ENCODE measurements at places on chromosomes 4 and X.
A peak's percentile ranks its signal among the peaks of the same experiment; 100 is the strongest.

- DNase-seq: no peak
These were observed 12.0 kb downstream of the C4orf54 start for GRCh38 chr4:99645638-99646037.

GRCh38 chr4:62640296-62640695 lies 1440.2 kb downstream of the ADGRL3 start:
- peak; percentile 0 for DNase-seq

- DNase-seq: no peak
These were observed 123.2 kb upstream of the KCNIP4 start for GRCh38 chr4:22071749-22072148.

DNA sequence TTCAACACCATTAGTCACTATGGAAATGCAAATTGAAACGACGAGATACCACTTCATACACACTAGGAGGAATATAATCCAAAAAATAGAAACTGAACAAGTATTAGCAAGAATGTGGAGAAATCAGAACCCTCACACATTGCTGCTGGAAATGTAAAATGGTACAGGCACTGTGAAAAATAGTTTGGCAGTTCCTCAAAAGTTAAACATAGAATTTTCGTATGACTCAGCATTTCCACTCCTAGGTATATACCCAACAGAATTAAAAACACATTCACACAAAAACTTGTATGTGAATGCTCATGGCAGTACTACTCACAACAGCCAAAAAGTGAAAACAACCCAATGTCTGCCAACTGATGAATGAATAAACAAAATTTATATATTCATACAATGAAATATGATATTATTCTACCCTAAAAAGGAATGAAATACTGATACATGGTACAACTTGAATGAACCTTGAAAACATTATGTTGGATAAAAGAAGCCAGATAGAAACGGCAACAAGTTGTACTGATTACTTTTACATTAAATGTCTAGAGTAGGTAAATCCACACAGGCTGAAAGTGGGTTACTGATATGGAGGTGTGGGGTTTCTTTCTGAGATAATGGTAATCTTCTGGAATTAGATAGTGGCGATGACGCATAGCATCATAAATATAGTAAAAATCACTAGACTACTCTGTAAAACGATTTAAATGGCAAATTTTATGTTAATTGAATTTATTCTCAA lies 22.3 kb downstream of the TEC start:
- no peak for DNase-seq

Data from MG63 (cell line).